Hematopoietic multipotent progenitor cell treated with erythropoietin and hydrocortisone succinate and interleukin-3 and kit ligand, for 8 days (in vitro differentiated cells): ENCODE measurements at places on chromosomes 1 and 21.

- no peak for DNase-seq
These were observed 151.9 kb downstream of the DMRTA2 start for GRCh38 chr1:50271337-50271736.

- no peak for DNase-seq
These were observed at the start of gene SLC35F3 for GRCh38 chr1:233904633-233905415. Gene SLC35F3, plus strand, starts transcription at chr1:233904676.

- no peak for DNase-seq
These were observed 24.2 kb downstream of the ZZZ3 start for GRCh38 chr1:77658271-77658670.

GRCh38 chr1:153976819-153977249, 640 bp downstream of the JTB start:
- peak; percentile 49 for DNase-seq

DNA sequence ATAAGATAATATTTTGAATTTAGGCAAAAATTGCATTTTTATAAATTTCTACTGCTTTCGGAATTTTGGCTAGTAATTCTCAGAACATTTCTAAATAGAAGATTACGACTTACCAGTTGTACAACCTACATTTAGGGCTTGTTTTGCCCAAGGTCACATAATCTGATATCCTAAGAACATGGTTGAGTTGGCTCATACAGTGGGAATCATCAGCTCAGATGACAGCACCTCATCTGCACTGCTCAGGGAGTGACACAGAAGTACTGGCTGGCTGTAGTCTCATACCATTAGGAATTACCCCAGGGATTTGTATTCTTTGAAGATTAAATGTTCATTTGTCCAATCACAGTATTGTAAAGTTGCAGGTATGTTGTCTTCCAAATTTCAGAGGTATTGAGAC, 217.6 kb downstream of the ADGRL2 start:
- DNase-seq, result no peak

DNA sequence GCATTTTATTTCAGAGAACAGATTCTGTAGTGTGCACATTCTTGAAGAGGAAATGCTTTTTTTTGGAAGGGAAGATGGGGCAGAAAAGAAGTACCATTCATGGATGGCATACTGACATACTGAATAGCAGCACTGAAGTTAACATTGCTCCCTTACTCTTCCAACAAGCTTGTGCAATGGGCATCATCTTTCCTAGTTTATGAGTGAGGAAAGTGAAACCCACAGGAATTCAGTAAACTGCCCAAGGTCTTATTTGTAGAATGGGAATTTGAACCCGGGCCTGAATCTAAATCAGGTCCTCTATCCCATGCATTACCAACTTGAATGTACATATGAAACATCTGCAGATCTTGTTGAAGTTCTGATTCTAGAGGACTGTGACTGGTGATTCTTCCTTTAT, 215.7 kb upstream of the FGGY start:
- no peak for DNase-seq

- no peak for DNase-seq
These were observed 121.8 kb downstream of the TBX15 start for GRCh38 chr1:118866330-118866729.

DNA sequence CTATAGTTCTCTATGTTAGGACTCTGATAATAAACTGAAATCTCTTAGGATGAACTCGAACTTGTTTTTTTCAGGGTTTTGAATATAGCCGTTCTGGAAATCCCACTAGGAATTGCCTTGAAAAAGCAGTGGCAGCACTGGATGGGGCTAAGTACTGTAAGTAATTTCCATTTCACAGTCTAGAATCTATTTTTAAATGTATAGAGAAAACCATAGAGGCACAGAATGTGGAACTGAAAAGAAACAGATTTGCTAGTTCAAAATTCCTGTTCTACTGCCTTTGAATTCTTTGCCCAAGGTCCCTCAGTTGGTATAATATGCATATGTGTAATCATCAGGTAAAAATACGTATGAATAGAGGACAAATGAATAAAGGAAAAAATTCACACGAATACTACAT, 4.8 kb downstream of the CTH start:
- no peak for DNase-seq

GRCh38 chr1:5455056-5455455, 537.2 kb downstream of the NPHP4 start:
- no peak for DNase-seq

DNA sequence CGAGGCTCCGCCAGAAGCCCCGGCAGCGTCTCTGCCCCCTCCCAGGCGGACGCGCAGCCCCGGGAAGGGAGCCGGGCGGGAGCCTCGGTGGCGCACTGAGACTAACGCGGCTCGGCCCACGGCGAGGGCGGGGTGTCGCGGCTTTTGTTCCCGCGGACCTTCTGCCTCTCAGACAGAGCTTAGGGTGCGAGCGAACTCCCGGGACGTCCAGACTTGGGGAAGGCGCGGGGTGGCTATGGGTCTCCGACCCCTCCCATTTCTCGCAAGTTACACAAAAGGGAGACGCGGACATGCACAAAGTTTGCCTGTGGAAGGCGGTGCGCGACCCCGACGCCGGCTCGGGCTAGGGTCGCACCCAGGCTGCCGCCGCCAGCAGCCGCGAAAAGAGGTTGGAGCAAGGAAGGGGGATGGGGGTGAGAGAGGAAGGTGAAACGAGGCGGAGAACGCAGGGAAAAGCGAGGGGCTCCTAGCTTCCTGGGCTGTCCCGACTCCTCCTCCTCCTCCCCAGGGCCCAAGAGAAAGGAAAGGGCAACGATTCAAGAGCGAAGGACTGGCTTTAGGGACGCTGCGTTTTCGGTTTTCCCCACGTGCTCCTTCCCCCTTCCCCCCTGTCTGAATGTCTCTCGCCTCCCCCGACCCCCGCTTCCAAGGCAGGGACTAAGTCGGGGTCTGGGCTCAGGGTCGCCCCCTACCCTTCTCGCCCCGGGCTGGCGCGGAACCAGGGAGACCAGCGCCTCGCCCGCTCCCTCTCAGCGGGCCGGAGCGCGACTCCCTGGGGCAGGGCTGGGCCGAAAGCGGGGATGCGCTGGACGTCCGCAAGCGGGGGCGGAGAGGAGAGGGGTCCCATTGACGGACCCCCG, 729 bp downstream of the APP start:
- peak; percentile 40 for DNase-seq

- DNase-seq, result no peak
These were observed 43.3 kb upstream of the PRDX6 start for GRCh38 chr1:173433751-173434326.

DNA sequence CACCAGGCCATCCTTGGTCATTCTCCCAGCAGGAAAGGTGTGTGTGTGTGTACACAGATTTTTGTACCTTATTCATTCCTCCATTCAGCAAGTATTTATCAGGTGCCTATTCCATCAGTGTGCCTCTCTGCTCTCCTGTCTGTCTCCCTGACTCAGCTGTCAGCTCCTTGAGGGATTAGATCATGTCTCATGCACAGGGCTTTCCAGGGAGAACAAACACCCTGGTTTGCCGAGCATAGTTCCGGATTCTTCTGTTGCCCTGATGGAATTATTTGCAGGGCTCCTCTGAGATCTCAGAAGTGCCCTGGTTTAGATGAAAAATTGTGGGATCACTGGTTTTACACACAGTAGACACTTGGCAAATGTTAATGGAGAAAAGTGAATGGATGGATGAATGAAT, 8.1 kb upstream of the SDHB start:
- no peak for DNase-seq

DNA sequence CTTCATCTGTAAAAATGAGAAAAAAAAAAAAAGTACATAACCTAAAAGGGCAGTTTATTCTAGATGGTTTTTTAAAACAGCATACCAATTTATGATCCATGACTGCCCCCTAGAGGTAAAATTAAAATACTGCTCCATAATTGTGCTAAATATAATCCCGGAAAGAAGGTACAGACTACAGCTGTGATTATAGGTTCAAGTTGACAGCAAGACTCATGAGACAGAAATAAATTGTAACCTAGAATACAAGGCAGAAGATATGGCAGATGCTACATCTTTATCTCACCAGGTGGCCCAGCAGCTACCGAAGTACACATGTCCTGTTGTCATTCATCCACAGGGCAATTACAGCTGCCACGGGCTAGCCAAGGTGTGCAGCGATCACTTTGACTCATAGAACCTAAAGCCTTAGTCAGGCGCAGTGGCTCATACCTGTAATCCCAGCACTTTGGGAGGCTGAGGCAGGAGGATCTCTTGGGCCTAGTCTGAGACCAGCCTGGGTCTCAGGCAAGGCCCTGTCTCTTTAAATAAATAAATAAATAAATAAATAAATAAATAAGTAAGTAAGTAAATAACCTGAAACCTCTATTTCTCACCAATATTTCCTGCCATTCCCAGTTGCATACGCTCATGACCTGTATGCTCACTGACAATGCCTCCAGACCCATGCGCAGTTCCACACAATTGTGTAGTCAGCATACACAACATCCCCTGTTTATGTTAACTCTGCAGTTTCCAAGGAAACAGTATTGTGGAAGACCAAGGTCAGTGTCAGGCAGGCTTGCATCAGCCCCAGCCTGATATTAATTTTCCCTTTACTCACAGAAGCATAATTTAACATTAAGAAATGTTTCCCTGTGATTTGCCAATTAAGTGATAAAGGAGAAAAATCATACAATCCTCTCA, 18.3 kb upstream of the PPIE start:
- peak; percentile 75 for DNase-seq

GRCh38 chr1:235101558-235102258, 26.9 kb downstream of the TOMM20 start:
- no peak for DNase-seq

GRCh38 chr1:201882665-201883132, 6.0 kb upstream of the SHISA4 start:
- DNase-seq, result peak; percentile 61

- no peak for DNase-seq
These were observed 26.5 kb upstream of the KRTAP19-8 start for GRCh38 chr21:31064803-31065202.

GRCh38 chr1:18893120-18893519, 9.2 kb downstream of the ALDH4A1 start:
- no peak for DNase-seq

DNA sequence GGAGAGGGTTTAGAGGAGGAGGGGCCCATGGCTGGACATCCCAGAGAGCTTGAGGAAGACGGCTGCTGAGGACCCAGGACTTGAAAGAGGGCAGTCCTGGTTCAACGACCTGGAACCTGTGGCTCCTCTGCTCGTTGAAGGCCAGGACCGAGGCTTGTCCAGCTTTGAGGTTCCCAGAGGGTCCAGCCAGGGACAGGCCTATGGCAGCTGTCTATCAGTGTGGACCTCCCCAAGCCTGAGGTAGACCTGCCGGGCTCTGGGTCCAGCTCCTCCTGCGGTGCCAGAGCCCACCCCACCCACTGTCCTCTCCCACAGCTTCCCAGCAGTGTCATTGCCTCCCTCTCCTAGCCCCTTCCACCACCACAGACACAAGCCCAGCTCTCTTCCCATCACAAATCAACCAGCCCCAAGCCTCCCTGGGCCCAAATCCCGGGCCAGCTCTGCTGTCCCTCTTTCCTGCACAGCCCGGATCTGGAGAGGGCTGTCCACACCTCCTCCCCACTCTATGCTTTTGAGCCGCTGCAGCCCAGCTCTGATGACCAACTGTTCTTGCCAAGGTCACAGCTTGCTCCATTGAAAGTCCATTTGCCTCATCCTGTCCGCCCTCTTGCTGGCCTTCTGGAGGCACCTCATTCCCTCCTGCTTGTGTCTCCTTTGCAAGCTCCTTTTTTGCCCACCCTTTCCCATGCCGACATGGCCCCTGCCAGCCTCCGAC, 48.7 kb upstream of the EDN2 start:
- DNase-seq, result no peak

- no peak for DNase-seq
These were observed 1.6 kb downstream of the OR2AK2 start for GRCh38 chr1:247966532-247967204.

DNA sequence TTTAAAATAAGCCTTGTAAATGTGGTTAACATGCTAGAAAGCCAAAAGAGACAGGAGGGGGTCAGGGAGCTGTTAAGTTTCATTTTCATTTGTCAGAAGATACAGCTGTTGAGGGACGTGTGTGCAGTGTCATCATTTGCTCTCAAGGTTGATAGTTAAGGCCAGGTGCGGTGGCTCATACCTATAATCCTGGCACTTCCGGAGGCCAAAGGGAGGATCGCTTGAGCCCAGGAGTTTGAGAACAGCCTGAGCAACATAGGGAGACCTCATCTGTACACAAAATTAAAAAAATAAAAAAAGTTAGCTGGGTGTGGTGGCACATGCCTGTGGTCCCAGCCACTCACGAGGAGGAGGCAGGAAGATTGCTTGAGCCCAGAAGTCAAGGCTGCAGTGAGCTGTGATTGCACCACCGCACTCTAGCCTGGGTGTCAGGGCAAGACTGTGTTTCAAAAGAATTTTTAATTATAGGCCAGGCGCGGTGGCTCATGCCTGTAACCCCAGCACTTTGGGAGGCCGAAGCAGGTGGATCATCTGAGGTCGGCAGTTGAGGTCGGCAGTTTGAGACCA, 22.7 kb downstream of the ZBTB8OS start:
- DNase-seq, result no peak

DNA sequence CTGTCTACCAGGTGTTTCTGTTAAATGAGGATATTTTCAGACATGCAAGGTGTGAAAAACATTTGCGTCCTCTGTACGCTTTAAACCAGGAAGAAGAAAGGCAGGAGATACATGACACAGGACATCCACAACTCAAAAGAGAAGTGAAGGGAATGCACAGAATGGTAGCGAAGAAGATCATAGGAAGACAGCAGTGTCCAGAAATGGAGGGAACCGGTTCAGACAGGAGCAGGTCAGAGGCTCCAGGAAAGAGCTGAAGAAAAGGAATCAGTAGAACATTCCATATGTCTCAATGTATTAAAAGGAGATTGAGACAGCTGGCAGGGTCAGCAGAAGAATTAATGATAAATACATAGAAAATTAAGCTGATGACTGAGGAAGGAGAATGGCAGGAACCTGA, 190.9 kb downstream of the CDC7 start:
- no peak for DNase-seq

DNA sequence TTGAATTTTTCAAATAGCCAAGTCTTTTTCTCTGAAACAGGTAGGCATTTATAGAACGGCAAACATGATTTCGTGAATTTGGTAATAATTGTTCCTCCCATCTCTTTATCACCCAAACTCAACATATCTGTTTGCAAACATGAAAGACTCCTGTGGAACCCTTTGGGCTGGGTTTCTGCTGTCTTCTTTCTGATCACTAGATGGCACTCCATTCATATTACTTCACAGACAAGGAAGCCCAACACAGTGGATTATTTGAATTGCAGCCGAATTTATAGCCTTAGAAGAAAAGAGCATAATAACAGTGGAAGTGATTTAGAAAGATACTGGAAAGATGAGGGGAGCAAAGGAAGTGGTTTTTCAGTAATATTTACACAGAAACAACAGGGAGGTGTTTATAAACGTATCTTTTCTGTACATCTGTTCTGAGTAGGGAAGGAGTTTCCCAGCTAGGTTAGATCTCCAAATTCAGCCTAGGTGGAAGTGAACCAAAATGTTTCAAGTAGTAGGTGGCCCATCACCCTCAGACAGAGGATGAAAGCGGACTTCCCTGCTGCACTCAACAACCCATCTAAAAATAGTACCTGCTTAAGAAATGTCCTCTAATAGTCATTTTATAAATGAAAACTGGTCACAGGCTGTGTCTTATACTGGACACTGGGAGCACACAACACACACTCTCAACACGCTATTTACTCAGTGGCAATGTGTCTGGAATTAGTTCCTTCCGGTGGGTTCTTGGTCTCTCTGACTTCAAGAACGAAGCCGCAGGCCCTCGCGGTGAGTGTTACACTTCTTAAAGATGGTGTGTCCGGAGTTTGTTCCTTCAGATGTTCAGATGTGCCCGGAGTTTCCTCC, 67.6 kb downstream of the MAP3K21 start:
- peak; percentile 59 for DNase-seq

GRCh38 chr1:245614476-245614875, 459.7 kb downstream of the KIF26B start:
- no peak for DNase-seq
